ENCODE measurements at places on chromosomes 5 and 9.

GRCh38 chr5:157203417-157203816 is 22.8 kb downstream of the ITK start:
- DNase-seq = no peak

DNA sequence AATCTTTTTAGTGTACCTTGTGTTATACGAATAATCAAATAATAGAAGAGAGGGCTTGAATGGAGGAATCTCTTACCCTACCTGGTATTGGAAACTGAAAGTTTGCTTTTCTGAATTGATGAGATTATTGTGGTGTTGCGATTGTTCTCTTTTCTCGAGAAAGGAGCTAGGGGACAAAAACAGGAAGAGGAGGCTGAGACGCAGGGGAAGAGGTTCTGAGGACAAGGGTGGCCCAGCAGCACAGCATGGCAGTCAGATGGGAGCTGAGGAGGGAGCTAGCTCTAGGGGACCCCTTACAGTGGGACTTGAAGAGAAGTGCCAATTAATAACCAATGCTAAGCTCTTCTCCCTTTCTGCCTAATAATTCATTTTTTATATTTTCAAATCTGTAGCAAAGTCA is 183.3 kb upstream of the DMAC1 start:
- DNase-seq = no peak

- DNase-seq = no peak
Measured at GRCh38 chr5:40221796-40222195, 457.9 kb upstream of the PTGER4 start.

- no peak for DNase-seq
Measured at GRCh38 chr5:109304309-109304708, 105.5 kb downstream of the PJA2 start.

DNA sequence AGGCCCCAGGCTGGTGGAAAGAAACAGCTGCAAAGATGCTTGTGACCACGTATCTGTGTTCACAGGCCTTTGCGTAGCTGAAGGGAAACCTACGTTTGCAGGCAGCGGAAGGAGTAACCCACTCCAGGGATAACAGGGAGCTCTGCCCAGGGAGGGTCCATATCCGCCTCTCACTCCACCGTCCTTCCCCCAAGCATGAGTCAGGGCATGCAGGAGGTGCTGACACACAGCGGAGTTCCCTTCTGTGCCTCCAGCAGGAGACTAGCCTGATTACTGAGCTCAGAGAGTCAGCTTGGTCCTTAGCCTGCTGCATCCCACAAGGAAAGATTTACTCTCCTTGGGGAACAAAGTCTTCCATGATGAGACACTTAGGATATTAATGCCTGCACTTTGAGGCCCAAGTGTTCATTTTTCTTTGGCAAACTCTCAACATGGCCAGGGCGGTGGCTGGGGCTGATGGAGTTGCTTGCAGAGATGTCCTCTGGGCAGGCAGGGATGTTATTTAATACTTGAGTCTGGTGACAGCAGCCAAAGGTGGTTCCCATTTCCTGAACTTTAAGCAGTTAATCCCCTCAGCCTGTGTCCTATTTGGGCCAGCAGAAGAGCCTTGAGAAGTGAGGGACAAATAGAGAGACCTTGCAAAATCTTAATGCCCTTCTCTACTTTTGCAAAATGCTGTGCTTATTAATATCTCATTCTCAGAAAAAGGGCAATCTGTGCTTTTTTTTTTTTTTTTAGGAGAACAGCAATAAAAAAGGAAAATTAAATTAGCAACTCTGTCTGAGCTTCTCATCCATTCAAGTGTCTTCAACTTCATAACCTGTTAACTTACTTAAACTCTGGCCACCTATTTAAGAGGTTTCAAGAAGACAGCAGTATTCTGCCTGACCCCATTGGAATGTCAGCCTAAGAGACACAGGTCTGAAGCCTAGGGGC is 222.1 kb downstream of the HSPA4 start:
- DNase-seq = no peak

DNA sequence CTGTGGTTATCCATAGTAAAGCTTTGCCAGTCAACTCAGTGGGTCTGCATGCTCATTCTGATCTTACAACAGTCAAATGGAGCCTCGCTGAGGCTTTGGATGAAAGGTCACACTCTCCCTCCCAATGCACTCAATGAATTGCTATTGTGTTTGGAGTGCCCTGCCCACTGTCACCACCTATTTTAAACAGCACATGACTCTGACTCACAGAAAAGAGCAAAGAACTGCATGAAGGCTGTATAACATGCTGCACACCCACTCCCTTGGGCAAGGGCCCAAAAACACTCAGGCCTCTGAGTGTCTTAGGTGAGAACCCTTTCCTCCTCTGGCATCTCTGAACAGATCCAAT is 118.7 kb upstream of the CCDC112 start:
- no peak for DNase-seq

DNA sequence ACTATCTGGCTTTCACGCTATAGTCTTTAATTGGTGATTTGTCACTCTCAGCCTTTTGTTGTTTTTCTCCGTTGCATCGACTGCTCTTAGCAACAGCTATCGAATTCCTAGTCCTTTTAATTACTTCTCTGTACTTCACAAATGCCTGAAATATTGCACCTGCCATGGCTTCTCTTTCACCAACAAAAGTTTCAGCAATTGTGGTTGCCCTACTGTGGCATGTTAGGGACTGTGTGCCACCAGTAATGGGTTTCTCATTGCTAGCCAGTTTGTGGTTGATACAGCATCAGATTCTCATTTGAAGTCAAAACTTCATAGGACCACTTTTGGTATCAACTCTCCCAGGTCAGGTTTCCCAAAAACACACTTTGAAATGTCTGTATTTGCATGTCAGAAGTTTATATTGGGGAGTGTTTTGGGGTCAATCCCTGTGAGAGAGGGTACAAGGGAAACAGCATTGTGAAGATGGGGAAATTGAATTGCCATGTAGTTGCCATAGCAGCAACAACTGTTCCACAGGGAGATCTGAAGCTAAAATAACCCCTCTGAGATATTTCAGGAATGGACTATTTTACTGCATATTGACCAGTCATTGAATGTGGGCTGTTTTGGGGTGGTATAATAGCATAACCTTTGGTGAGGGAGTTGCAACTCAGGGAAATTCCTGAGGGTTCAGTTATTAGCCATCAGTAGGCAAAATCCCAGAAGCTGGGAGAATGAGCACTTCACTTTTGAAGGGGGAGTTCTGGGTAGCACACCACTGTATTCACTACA is 99.2 kb downstream of the WDR70 start:
- DNase-seq = no peak

DNA sequence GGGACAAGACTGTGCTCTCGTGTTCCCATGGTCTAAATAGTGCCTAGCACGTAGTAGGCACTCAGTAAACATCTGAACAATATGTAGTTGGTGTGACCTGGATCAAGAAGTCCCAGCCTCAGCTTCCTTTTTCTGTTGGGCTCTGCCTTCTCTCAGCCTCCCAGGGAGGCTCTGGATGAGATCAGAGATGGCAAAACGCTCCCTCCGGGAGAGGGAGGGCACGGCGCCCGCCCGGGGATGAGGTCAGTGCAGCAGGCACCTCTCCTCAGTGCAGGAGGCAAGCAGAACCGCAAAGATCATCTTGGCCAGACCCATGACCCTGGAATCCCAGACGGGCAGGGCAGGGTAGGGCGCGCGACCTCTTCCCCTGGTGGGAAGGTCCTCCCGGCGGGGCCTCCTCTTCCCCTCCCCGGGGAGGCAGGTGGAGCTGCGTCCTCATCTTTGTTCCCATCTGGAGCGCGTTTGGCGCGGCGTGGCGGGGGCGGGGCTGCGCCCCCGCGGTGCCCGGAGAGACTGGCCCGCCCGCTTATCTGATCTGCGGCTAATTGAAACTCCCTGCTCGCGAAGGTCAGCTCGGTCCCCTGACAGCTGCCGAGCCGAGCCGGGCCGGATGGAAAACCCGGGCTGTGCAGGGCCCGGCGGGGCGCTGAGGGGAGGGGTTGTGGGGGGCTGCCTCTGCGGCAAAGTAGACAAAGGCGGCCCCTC is 60.9 kb downstream of the CXXC5 start:
- no peak for DNase-seq

- DNase-seq = no peak
Measured at GRCh38 chr5:174317256-174317894, 271.9 kb downstream of the NSG2 start.

- DNase-seq = no peak
Measured at GRCh38 chr9:6543204-6543603, 102.3 kb downstream of the GLDC start.

- DNase-seq = no peak
Measured at GRCh38 chr9:132183134-132183533, 21.3 kb downstream of the NTNG2 start.

- no peak for DNase-seq
Measured at GRCh38 chr5:107598958-107599357, 71.8 kb downstream of the EFNA5 start.

GRCh38 chr9:116287721-116288120 is 134.1 kb downstream of the PAPPA start:
- no peak for DNase-seq

- no peak for DNase-seq
Measured at GRCh38 chr9:128275198-128276007, at the start of gene GOLGA2. Gene GOLGA2, minus strand, starts transcription at chr9:128276007. Its CDS starts 31 bp downstream, at chr9:128275976.

Measured in activated naive CD4-positive, alpha-beta T cell treated with Interleukin-2 at 50 U/mL for 16 hours (primary cell).